ENCODE measurements at places on chromosomes 11 and 22.

DNA sequence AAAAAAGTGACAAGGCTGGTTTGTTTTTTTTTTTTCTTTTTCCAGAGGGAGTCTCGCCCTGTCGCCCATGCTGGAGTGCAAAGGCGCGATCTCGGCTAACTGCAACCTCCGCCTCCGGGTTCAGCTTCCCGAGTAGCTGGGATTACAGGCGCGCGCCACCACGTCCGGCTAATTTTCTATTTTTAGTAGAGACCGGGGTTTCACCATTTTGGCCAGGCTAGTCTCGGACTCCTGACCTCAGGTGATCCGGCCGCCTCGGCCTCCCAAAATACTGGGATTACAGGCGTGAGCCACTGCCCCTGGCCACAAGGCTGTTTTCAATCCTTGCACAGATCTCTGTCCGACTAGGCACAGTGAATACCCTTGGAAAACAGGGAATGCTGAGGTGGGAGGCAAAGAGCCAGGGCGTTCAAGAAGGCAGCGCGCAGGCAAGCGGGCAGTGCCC, 566 bp downstream of the ATP6V1E1 start:
- DNase-seq = no peak

DNA sequence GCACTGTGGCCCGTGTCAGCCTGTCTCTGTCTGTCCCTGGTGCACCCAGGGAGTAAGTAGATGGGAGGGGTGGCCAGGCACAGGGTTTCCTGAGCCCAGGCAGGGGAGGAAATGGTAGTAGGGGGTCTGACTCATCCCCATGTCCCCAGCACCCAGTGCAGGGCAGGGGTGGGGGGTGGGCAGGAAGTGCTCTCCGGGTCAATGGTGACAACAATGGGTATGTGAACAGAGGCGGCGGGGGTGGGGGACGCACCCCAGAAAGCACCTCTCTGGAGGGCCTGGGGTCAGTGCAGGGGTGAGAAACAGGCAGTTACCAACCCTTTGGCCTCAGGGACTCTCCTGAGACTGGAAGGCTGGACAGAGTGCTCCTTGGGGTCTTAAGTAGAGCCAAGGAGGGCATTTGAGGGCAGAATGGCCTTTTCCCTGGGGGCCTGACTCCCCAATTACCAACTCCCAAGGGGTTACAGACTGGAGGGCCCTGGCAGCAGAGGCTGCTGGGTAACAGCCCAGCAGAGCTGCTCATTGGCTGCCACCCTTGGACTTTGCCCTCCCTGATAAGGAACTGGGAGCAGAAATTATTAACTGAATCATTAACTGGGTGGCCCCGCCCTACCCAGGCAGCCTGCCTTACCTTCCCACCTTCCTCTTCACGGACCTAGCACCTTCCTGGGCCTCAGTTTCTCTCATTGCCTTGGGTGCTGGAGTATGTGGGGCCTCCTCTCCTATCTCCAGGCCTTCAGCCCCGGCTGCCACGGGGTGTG, 4.2 kb downstream of the MYRF start:
- DNase-seq = no peak

GRCh38 chr11:75158241-75158640, 7.3 kb downstream of the SLCO2B1 start:
- no peak for DNase-seq

- DNase-seq = no peak
These were observed 299.4 kb upstream of the ANO5 start for GRCh38 chr11:21893565-21893867.

GRCh38 chr11:67285541-67286498, 3.3 kb upstream of the ANKRD13D start:
- DNase-seq = no peak

DNA sequence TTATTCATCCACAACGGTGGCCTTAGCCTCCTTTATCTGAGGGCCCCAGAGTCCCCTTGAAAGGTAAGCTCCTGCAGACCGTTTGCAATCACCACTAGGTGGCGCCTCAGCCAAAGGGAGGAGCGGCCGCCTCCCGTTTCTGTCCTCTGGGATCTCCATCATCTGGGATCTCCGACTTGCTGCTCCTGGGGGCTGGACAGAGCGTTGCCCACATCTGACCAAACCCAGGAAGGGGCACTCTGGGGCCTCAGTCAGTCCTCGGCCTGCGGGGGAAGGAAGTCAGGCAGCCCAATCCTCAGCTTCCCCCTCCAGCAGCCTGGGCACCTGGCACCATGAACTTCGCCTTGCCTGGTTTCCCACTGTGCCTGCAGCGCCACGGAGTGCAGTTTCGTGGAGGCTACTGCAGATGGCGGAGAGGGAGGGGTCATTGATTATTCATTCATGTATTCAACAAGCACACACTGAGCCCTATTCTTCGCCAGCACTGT, 23.5 kb downstream of the TP53I11 start:
- no peak for DNase-seq

- no peak for DNase-seq
These were observed 33.4 kb upstream of the MICAL2 start for GRCh38 chr11:12076840-12077534.

- DNase-seq = no peak
These were observed 64.5 kb downstream of the TP53I11 start for GRCh38 chr11:44885919-44886789.
